ENCODE measurements at places on chromosomes 1 and 21. TPM values are rescaled to one million over a fixed set of nuclear protein-coding genes. Genes with fewer than 3 reads are reported as not detected.

Gene MROH9
- not detected for total RNA-seq

- DNase-seq, result no peak
These were observed 4.8 kb upstream of the PSEN2 start for GRCh38 chr1:226865590-226865989.

- no peak for DNase-seq
These were observed 69.1 kb downstream of the KAZN start for GRCh38 chr1:14667651-14667984.

- DNase-seq, result no peak
These were observed 20.3 kb downstream of the RXRG start for GRCh38 chr1:165424454-165425216.

- no peak for DNase-seq
These were observed 92.6 kb downstream of the KIF26B start for GRCh38 chr1:245247356-245247755.

GRCh38 chr1:228177721-228178710, 12.4 kb downstream of the IBA57 start:
- DNase-seq, result no peak

- no peak for DNase-seq
These were observed 123.4 kb downstream of the HIVEP3 start for GRCh38 chr1:41795205-41795762.

- no peak for DNase-seq
These were observed 119.8 kb downstream of the GALNT2 start for GRCh38 chr1:230186874-230187273.

GRCh38 chr1:245330951-245331350, 176.2 kb downstream of the KIF26B start:
- no peak for DNase-seq
